Erythroblast (primary cell): ENCODE measurements at places on chromosomes 13 and 19.

- no peak for DNase-seq
Observed at GRCh38 chr19:54459282-54460229, 4.0 kb downstream of the LENG9 start.

DNA sequence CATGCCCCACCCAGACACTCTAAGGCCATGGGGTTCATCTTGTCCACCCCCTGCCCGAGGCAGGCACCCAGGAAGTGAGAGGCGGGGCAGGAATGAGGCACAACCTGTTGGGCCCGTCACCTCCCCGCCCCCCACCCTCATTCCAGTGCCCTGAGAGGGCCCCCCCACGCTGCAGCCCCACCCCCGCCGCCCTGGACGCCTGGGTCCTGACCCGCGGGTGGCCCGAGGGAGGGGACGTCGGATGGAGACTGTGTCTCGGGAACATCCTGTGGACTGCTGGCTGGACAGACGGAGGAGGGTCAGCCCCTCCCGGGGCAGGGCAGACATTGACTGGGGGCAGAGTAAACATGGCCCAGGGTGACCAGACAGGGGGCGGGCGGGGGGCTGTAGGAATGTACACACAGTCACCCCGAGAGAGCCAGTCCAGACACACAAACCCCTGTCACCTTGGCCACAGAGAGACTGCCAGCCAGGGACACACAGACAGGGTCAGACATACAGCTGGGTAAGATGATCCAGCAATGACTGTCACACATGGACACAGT, 7.4 kb upstream of the JUNB start:
- peak; percentile 74 for DNase-seq

- DNase-seq, result no peak
Observed at GRCh38 chr19:40332669-40333068, 15.5 kb downstream of the C19orf47 start.

DNA sequence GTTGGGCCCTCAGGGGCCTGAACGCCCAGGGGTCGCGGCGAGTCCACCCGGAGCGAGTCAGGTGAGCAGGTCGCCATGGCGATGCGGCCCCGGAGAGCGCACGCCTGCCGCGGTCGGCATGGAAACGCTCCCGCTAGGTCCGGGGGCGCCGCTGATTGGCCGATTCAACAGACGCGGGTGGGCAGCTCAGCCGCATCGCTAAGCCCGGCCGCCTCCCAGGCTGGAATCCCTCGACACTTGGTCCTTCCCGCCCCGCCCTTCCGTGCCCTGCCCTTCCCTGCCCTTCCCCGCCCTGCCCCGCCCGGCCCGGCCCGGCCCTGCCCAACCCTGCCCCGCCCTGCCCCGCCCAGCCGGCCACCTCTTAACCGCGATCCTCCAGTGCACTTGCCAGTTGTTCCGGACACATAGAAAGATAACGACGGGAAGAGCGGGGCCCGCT, at the start of gene CCNA1:
Gene CCNA1 (plus strand): TSS at position 390 of the 439 bp plus-strand sequence. CDS start 562 bp downstream, outside the sequence.
- peak; percentile 6 for DNase-seq

- DNase-seq, result no peak
Observed at GRCh38 chr13:108980237-108980636, 350.8 kb downstream of the MYO16 start.

DNA sequence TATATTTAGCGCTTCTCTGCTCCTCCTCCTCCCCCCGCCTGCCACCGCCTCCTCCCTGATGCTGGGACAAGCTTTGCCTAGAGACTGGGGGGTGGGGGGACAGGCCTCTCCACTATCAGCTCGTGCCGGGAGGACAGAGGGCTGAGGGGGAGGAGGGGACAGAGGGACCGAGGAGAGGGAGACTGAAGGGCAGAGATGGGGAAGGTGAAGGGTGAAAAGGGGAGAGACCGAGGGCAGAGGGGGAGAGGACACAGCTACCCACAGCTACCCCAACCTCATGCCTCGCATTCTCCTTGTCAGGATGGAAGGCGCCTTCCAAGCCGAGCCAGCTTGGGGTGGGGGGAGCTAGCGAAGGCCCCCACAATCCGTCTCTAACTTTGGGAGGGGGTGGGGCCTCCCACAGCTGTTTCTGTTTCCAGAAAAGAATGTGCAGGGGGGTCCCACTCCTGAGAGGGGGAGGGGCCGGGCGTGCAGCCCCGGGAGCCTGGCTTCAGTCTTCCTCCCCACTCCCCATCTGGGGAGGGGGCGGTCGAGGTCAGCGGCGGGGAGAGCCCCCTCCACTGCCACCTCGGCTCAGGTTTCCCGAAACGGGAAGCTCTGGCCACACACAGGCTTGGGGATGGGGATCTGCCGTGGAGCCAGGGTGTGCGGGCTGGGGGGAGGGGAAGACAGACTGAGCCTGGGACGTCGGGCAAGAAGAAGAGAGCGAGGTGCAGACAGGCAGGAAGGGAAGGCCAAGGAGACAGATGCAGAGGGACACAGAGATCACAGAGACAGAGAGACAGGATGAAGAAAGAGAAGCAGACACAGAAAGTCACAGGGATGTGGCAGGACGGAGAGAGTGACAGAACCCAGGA, 1.6 kb downstream of the DACT3 start:
- peak; percentile 35 for DNase-seq

DNA sequence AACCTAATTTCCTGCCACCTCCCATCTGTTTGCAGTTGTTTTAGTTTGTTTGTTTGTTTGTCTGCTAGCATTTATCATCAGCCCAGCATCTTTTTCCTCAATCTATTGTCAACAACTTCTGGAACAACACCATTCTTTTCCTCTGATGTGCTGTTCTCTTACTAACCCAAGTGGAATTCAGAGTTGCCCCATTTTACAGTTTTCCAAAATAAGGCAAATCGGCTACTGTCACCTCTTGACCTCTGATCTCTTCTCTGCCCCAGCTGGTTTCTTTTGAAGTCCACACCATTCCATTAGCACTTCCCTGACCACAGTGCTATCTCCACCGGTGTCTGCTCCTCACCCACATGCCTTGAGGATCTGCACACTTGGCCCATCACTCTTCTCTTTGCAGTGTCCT, 102.4 kb downstream of the EFNB2 start:
- no peak for DNase-seq

GRCh38 chr19:55802281-55802680, 29.5 kb downstream of the NLRP11 start:
- no peak for DNase-seq

DNA sequence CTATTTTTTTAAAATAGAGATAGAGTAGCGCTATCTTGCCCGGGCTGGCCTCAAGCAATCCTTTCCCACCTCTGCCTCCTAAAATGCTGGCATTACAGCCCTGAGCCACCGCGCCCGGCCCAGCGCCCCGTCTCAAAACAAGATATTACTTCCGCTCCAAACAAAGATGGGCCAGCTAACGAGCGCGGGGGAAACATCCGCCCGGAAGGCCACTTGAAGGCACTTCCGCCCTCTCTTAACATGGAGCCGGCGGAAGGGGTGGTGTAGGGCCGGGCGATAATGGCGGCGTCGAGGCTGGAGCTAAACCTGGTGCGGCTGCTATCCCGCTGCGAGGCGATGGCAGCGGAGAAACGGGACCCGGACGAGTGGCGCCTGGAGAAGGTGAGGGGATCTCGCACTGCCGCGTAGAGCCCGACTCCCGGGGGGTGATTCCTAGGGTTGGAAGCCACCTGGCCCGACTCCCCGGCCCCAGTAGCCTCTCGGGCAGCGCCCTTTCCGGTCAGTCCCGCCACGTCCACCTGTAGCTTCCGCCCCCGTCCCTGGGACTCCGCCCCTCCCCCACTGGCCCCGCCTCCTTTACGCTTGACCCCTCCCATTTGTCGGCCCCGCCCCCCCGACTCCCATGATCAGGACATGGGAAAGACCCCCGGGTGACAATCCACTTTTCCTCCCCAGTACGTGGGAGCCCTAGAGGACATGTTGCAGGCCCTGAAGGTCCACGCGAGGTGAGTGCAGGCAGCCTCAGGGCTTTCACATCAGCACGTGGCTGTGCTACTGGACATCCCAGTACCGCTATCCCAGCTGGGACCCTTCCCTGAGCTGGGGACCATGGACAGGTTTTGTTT, at the start of gene USE1:
Gene USE1 (plus strand): TSS at position 231 of the 845 bp plus-strand sequence. CDS start 49 bp downstream, at position 280.
- peak; percentile 95 for DNase-seq

DNA sequence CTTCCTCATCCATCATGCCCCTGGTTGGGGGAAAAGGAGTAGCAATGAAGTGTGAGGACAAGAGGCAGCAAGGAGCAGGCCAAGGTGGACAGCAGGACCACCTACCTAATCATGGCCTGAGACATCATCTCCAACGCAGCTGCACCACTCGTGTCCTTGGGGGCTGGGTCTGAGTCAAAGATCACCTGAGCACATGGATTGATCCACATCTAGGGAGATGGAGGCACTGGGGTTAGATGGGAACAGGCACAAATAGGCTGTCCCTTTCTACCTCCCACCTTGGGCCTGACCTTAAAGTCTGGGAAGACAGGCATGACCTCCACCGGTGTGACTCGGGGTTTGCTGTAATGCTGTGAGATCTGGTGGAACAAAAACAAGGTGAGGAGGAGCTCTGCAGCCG, 2.2 kb downstream of the PAF1 start:
- no peak for DNase-seq

DNA sequence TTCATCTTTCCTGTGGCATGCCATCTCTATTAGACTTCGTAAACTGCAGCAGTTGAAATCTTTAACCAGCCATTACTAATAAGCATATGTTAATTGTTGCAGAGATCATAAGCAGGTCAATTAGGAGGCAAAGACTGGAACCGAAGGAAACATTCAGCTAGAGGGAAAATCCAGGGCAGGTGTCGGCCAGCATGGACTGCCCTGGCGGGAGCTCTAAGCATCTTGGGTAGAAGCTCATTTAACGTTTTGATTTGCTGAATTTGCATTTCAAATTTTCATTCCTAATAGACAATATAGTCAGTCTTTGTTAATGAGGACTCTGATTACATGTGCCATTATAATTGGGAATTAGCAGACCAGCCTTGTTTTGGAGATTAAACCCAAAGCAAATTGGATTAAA, 238.6 kb downstream of the POU4F1 start:
- DNase-seq, result no peak

DNA sequence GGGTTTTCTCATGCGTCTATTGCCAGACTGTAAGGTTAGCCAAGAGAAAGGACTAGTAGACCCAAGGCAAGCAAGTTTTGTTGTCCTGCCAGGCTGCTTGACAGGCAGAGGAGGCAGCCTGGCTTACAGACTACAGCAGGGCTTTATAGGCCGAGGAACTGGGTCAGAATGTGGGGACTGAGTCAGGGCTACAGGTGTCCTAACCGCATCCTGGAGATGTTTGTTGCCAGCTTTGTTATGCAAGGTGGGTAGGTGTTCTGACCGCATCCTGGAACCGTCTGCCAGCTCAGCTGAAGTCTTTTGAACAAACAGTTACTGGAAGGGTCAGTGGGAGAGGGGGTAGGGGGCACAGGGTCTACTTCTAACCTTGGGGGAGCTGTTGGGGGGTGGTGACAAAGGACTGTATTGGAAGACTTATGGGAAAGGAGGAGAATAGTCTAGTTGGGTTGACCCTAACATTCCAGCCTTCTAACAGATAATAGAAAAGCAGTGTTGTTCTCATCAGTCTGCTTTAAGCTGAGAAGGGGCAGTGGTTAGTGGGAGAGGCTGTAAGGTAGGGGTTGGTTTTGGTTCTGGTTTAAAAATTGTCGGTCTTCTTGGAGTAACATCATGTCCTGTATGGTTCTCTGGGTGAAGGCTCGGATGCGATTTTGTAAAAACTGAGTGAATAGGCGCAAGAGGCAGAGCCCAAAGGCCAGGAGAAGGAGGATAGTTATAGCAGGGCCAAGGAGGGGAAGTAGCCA, 913.8 kb upstream of the SLITRK5 start:
- DNase-seq, result no peak

GRCh38 chr19:40234429-40235237, 8.1 kb upstream of the CCNP start:
- no peak for DNase-seq

DNA sequence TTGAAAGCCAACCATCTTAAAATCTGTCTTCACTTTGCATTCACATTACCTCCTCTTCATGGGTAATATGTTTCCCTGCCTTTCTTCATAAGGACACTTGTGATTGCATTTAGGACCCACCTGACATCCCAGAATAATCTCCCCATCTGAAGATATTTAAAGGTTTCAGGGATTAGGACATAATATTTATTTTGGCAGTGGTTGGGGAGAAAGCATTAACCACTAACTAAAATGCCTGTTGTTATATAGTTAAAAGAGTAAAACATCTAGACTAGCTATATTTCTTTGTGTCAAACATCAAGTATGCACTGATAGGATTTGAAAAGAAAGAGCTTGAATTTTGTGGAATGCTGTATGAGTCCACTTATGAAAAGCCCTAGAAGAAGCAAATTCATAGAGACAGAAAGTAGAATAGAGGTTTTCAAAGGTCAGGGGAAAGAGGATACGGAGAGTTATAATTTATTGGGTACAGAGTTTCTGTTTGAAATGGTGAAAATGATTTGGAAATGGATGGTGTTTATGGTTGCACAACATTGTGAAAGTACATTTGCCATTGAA, 457.7 kb upstream of the SPRY2 start:
- no peak for DNase-seq

- DNase-seq, result no peak
Observed at GRCh38 chr13:47317356-47317755, 420.5 kb upstream of the HTR2A start.

DNA sequence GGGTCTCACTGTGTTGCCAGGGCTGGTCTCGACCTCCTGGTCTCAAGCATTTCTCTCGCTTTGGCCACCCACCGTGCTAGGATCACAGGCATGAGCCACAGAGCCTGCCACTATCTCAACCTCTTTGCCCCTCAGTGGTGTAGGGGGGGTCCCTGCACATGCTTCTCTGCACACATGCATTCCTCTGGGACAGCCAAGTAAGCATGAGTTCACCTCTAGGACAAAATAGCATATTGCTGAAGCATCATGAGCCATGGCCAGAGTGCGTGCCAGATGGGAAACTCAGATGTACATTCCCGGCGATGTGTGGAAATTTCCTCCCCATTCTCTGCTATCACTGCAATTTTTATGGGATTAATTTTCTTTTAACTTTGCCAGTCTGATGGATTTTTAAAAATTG, 23.1 kb downstream of the CHAF1A start:
- DNase-seq, result no peak

DNA sequence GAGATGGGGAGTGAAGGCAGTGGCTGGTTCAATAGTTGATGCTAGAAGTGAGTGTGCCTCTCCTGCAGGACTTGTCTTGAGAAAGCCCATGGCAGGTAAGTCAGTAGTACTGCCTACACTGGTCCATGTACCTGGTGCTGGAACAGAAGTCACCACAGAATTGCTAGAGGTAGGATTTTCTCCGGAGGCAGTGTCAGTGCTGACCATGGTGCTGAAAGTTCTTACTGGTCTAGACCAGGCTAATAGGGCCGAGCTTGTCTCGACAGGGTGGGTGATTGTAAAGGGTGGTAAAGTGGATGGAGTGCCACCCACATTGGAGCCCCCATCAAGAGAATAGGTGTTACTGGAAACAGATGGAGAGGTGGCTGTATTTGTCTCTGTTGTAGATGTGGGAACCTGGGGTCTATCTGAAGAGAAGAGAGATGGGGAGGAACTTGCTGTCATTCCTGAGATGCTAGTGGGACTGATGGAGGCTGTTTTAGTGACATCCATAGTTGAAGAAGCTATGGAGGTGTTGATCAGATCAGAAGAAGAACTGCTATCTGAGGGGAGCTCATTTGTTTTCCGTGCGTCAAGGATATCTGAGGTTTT, 36.6 kb downstream of the MUC16 start:
- peak; percentile 7 for DNase-seq
